ENCODE measurements at places on chromosomes 7 and 10.

- DNase-seq: peak; percentile 71
Measured at GRCh38 chr10:43322769-43323168, 48.7 kb upstream of the FXYD4 start.

DNA sequence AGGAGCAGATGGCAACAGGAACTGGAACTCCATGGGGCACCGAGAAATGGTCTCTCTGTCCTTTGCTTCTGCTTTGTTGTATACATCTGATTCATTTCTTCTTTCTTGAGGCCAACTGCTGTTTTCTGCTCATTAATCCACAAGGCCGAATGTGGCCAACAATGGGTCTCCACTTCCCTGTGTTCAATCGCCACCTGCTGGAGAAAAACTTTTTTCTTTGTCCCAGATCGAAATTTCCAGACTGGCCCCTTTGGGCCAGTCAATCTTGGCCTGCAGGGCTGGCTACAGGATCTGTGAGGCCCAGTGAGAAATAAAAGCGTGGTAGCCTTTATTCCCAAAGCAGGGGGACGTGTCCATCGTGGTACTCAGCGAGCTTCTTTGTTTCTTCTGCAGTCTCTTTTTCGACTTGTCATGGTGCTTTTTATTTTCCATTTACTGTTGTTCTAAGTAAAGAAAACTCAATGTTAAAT is 58.8 kb downstream of the PARP12 start:
- DNase-seq: no peak

DNA sequence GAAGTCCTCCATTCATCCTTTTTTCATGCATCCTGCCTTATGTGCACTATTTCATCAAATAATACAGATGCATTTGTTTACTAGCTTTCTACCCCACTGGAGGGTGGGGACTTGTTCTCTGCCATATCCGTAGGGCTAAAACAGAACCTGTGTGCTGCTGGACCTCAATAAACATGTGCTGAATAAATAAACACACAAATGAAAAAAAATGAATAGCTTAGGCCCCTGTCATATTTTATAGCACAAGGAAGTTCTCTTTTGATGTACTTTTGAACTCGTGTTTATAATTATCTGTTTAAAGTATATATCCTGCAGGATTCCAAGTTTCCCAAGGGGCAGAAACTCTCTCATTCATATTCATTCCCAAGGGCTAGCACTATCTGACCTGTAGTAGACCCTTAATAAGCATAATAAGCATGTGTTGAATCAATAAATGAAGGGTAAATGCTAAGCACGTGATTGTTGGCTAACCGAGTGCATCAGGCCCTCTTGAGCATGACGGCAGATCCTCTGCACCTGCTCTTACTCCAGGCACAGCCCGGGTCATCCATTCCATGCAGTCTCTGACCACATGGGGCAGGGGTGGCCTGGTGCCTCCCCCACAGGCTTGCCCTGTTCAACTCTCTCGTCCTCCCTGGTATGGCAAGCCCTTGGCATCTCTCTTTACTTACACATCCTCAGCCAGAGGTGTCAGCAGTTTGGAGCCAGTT is 474.1 kb upstream of the ZMIZ1 start:
- no peak for DNase-seq

- DNase-seq: no peak
Measured at GRCh38 chr7:107009846-107010203, 34.7 kb upstream of the PRKAR2B start.

DNA sequence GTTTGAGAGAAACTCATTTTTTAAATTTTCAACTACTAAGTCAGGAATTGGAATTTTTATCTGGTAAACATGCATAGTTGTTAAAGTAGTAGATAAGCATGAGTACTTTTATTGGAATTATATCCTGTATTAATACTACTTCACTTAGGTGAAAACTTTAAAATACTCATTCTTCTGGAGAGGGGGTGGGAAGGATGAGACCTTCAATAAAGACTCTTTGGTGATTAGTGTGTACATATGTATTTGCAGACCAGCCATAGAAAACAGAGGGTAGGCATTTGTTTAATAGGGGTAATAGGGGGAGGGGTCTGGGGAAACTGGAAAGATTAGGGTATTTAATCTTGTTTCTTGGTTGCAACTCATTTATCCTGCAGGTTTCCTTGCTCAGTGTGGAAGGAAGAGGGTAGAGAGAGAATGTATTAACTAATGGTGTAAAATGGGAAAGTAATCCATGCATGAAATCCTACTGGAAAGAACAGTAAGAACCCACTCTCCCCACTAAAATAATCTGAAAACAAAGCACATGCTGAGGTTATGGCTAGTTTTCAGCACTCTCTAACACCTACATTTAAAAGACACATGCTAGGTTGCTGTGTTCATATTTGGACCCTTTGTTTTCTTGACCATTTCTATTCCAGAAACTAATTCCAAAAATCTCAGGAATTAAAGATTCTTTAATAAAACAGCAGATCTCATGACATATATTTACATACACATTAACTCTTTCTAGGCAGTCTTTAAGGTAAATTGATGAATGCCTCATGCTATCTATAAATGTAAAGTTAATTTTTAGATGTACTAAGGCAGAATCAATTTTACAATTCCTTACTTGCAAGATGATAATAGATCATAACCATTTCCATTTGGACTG is 6.2 kb upstream of the IGF2BP3 start:
- DNase-seq: no peak

DNA sequence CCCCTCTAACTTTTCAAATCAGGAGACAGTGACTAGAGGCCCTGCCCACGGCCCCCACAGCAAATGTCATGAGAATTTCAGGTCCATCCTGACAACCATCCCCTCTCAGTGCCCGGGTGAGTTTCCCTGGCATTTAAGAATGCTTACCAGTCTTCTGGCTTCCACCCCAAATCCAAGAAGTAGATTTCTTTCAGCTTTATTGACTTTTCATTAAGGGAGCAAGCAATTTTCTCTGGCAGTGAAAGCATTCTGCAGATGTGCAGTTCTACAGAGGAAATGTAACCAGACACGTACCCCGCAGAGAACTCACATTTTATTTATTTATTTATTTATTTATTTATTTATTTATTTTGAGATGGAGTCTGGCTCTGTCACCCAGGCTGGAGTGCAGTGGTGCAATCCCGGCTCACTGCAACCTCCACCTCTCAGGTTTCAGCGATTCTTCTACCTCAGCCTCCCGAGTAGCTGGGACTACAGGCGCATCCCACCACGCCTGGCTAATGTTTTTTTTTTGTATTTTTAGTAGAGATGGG is 120.9 kb upstream of the KCTD7 start:
- DNase-seq: no peak

GRCh38 chr10:95889830-95890229 is 17.9 kb upstream of the CC2D2B start:
- no peak for DNase-seq

GRCh38 chr10:52650873-52651272 is 121.7 kb downstream of the MBL2 start:
- no peak for DNase-seq

All from activated CD8-positive, alpha-beta memory T cell treated with anti-CD3 and anti-CD28 coated beads, Interleukin-2, amount 50 U/mL, for 4 hours (primary cell).